ENCODE measurements at places on chromosomes 12 and 14. TPM values are rescaled to one million over a fixed set of nuclear protein-coding genes. Genes with fewer than 3 reads are reported as not detected.

Gene RNF212B
- total RNA-seq, result not detected

Gene KITLG
- 15.8 TPM for total RNA-seq

Gene RPL36AL
- total RNA-seq, result 120 TPM

Gene NELL2
- total RNA-seq, result 1.2 TPM

Gene SYNJ2BP
- total RNA-seq, result 30.2 TPM

GRCh38 chr12:14765398-14765797 is 37.9 kb downstream of the WBP11 start:
- no peak for DNase-seq

- DNase-seq, result no peak
Measured at GRCh38 chr14:96017882-96018281, 21.3 kb upstream of the C14orf132 start.

- DNase-seq, result peak; percentile 49
Measured at GRCh38 chr12:3275171-3276041, 198.2 kb downstream of the TSPAN9 start.
